ENCODE measurements at places on chromosomes 11 and 22.

DNA sequence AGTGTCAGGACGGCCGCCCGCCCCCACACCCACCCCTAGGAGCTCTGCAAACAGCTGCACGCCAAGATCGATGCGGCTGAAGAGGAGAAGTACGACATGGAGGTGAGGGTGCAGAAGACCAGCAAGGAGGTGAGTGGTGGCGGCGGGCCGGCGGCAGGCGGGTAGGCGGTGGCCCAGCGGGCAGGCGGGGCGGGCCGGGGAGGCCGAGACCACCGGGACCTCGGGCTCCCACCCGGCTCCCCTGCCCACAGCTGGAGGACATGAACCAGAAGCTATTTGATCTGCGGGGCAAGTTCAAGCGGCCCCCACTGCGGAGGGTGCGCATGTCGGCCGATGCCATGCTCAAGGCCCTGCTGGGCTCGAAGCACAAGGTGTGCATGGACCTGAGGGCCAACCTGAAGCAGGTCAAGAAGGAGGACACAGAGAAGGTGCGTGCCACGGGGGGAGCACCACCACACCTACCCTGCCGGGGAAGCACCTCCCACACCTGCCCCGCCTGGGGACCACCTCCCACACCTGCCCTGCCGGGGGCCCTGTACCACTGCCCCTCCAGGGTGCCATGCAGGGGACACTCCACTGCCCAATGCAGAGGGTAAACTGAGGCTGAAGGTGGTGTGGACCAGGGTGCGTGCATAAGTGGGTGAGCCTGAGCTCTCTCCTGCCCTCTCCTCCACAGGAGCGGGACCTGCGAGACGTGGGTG is 2.1 kb downstream of the TNNI2 start:
- DNase-seq: no peak

GRCh38 chr22:27329131-27329850 is 472.3 kb downstream of the MN1 start:
- no peak for DNase-seq

GRCh38 chr11:122261546-122261945 is 145.5 kb upstream of the BLID start:
- no peak for DNase-seq

DNA sequence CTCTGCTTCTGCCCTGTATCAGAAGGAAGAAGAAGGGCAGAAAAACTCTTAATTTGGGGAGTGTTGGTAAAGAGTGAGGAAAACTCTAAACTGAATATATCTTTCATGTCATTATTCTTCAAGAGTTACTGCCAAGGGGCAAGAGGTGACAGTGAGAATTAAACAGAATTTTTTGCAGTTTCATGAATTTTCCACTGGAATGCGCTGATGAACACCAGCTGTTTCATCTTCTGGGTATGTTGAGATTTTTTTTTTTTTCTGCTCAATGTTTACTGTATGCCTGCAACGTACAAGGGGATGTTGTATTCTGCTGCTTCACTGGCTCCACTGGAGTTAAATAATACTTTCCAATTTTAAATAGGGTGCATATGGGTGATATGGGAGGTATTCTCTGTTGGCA is 117.8 kb downstream of the FAM76B start:
- no peak for DNase-seq

- no peak for DNase-seq
Measured at GRCh38 chr11:101442936-101443521, 140.8 kb downstream of the TRPC6 start.

GRCh38 chr11:44550123-44550522 is 15.3 kb upstream of the CD82 start:
- DNase-seq: no peak
